AG04449 (cell line): ENCODE measurements at places on chromosomes 7 and 10.

- DNase-seq = no peak
Observed at GRCh38 chr10:86355571-86356038, 11.0 kb downstream of the GRID1 start.

GRCh38 chr7:107446531-107446930 is 23.3 kb upstream of the GPR22 start:
- DNase-seq = no peak

DNA sequence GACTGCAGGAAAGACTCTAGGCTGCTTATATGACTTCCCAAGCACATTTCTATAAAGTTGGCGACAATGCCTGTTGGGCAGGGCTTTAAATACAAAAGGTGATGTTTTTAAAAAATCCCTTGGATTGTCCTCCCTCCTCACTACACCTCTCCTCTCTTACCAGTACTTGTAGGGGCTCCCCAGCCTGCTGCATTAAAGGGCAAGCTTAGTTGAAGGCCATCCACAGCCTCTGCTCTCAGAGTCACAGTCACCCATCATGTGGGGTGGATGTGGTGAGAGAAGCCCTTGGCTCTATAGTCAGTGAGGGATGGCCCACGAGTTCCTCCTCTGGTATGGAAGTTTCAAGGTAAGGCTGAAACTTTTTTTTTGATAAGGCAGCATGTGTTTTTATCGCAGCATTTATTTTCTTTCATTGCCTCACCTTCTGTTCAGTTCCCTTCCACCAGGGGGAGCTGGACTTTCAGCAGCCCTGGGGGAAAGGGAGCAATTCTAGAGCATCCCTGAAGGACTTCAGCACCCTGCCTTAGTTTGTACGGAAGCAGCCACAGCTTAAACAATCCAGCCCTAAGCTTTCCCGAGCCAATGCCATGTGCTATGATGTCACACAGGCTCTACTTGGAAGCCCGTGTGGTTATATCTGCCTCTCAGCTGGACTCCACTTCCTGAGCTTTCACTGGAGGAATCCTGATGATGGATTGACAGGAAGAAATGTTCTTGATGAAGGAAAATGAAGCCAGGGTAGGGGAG is 131.9 kb downstream of the CALCR start:
- DNase-seq = no peak

DNA sequence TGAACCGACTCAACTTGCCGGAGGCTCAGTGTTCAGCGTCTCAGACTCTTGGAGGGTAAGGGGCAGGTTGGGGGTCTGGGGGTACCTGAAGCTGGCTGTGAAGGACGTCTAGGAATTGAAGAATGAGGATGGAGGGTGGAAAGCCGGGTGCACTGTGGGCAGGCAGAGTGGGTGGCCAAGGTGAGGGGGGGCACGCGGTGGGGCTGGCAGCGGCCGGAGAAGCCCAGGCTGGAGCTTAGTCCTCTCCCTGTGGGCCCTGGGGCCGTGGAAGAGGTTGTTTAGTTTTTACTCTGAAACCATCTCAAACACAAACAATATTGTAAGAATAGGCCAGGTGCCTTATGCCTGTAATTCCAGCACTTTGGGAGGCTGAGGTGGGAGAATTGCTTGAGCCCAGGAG is 83.4 kb downstream of the UNCX start:
- DNase-seq = no peak

DNA sequence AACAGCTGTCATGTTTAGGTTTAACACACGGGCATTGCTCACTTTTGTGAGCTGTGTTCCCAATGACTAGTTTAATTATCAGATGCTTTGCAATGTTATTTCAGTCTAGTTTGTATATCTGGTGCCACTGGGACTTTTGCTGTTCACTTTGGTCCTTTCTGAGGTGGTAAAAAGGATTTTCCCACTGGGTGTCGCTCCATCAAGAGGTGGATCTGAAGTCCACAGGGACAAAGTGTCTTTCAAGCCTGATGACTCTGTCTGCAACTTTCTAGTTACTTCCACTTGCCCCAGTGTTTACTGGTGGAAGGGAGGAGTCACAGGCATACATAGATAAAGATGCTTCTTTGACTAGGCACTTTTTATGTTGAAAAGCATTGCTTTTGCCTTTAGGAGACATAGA is 242.2 kb downstream of the HGF start:
- DNase-seq = no peak

GRCh38 chr10:62108759-62109586 is 159.7 kb downstream of the RTKN2 start:
- DNase-seq = no peak

- no peak for DNase-seq
Observed at GRCh38 chr10:58464956-58465355, 47.7 kb upstream of the BICC1 start.

- DNase-seq = no peak
Observed at GRCh38 chr7:34747867-34748727, 90.1 kb downstream of the NPSR1 start.

GRCh38 chr10:52818019-52818418 is 45.4 kb upstream of the MBL2 start:
- no peak for DNase-seq

DNA sequence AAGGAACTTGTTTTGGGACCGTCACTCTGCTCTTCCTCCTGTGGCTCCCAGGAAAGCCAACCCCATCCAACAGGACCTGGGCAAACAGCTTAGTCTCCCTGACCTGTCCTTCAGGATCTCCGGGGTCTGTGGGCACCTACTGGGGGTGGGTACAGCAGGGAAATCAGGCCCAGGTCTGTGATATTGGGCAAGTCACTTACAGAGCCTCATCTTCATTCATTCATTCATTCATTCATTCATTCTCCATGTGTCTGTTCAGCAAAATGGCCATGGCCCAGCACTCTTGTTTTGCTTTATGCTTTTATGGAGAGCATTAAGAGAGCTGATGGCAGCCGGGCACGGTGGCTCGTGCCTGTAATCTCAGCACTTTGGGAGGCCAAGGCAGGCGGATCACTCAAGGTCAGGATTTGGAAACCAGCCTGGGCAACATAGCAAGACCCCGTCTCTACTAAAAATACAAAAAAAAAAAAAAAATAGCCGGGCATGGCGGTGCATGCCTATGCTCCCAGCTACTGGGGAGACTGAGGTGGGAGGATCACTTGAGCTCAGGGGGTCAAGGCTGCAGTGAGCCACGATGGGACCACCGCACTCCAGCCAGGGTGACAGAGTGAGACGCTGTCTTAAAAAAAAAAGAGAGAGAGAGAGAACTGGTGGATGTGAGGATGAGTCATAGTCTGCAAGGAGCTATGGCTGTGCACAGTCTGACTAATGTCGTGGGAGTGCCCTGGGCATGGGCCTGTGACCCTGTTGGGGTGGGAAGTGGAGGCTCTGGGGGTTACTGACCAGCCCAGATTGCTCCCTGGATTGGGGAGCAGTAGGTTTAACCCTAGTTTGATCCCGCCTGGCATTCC is 54.3 kb downstream of the CLIP2 start:
- DNase-seq = peak; percentile 24

DNA sequence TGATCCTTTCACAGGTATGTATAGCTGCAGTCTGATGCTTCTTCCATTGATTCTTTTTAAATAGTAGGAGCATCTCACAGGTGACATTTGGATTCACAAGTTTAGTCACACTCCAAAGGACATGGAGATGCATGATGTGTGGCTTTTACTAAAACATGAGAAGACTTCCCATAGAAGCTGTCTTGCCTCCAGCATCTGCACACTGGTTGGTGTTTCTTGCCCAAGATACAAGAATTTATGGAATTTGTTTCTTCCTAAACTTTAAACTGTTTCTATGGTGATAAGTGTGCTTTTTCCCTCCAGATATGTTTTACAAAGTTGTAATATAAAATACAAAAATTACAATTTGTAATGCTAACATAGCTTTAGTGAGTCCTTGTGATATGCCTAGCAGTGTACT is 24.2 kb downstream of the ADIRF start:
- no peak for DNase-seq

DNA sequence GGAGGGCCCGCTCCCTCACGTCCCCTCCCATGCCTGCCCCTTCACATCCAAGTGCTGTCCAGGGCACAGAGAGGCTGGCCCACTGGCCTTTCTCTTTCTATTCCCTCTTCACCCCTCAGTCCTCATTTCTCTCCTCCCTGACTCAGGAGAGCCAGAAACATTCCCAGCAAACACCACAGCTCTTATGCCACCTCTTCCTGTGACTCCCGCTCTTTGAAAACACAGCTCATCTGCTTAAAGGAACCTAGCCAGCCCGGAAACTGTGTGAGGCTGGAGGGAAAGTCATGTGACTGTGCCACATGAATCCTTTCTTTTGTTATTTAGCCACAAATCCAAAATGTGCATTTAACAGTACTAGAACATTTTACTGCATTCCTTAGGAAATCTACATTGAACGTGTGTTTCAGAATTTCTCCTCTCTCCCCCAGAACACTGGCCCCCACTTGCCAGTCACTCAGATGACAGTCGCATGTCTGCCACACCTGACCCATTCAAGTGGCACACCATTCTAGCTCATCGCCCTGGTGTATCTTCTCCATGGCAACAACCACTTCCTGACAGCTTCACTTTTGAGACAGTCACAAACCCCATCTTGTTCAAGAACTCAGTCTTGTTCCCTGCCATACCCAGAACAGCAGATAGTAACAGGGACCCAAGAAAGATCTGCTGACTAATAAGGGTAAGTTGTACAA is 42.8 kb downstream of the GRB10 start:
- DNase-seq = no peak

GRCh38 chr10:125081931-125082330 is 78.4 kb downstream of the CTBP2 start:
- DNase-seq = no peak

- DNase-seq = no peak
Observed at GRCh38 chr7:141118767-141119166, 44.9 kb downstream of the TMEM178B start.

DNA sequence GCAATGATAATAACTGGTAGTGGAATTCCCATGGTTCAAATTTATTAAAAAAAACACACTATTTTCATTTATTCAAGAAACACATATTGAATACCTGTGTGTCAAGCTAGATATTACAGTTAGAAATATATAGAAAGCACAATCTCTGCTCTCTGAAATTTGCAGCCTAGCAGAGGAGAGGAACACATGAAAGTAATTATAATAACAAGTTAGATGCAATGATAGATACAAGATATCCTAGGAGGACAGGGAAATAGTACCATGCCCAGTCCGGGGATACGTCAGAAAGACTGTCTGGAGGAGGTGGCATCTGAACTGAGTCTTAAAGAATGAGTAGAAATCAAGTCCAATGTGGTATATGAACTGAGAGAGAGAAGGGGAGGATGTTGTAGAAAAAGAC is 485.6 kb upstream of the C7orf33 start:
- DNase-seq = no peak

DNA sequence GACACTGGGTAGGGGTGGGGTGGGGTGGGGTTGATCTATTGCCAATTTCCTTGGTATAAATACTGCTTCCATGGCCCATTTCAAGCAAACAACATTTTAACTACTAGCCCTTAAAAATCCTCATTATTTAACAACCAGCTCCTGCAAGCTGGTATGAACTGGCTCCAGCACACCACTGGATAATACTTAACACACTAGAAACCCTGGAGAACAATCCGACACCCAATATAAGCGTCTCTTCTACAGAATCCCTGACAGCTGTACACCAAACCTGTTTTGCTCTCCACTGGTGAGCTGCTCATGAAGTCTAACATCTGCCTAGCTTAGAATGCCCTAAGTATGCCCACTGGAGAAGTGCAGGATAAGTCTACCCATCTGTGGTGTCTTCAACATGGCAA is 116.8 kb downstream of the HIPK2 start:
- DNase-seq = no peak
